Cerebellar nuclear complex (tissue), 1 donor: ENCODE measurements at places on chromosomes 16 and 17.

DNA sequence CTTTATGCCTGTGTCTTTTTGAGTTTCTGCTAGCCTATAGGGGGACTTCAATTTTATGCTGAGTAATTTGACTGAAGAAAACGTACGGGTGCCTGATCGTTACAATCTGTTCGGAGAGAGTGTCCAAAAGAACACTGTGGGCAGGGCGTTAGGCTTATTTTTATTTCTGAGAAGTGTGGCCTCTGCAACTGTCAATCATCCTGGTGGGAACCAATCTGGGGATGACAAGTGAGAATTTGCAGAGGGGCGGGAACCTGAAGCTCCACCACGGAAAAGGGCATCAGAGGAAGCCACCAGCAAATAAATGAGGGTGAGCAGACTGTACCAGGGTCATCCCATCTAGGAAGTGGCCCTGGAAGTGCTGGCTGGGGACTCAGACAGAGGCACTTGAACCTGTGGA, 12.0 kb upstream of the CDYL2 start:
- no peak for DNase-seq

- DNase-seq, result no peak
Measured at GRCh38 chr16:7304279-7304678, 28.4 kb upstream of the RBFOX1 start.

- DNase-seq, result no peak
Measured at GRCh38 chr16:75558846-75559401, 2.9 kb upstream of the TMEM231 start.

- DNase-seq, result no peak
Measured at GRCh38 chr16:12501707-12502457, 301.8 kb downstream of the CPPED1 start.

GRCh38 chr16:84117494-84117843, 727 bp upstream of the MBTPS1 start:
- DNase-seq, result no peak

DNA sequence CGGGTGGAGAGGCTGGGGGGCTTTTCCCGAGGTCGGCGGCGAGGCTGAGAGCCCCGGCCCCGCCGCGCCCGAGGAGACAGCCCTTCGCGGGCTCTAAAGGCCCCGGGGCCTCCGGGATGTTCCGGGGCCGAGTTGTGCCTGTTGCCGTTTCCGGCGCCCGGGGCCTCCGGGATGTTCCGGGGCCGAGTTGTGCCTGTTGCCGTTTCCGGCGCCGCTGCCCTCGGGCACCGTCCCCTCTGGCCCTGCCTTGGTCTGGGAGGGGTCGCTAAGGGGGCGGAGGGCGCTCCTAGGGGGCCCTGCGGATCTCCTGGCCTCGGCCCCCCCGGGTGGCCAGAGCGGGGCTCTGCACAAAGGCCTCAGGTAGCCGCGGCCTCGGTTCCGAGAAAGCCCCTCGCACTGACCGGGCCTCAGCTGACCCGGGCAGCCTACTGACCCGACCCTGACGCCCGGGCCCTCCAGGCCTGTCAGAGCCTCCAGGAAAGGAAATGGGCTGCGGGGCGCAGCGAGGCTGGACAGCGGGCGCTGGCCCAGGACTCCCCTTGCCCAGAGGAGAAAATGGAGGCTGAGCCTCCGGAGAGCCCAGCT, 24.2 kb downstream of the ACTG1 start:
- DNase-seq, result no peak

GRCh38 chr17:73308017-73308823, 3.6 kb downstream of the CDC42EP4 start:
- no peak for DNase-seq
